CD8-positive, alpha-beta memory T cell (primary cell): ENCODE measurements at places on chromosomes 3 and 15. TPM values are rescaled to one million over a fixed set of nuclear protein-coding genes. Genes with fewer than 3 reads are reported as not detected.

- DNase-seq: no peak
These were observed 125.6 kb downstream of the ETFA start for GRCh38 chr15:76185716-76186115.

DNA sequence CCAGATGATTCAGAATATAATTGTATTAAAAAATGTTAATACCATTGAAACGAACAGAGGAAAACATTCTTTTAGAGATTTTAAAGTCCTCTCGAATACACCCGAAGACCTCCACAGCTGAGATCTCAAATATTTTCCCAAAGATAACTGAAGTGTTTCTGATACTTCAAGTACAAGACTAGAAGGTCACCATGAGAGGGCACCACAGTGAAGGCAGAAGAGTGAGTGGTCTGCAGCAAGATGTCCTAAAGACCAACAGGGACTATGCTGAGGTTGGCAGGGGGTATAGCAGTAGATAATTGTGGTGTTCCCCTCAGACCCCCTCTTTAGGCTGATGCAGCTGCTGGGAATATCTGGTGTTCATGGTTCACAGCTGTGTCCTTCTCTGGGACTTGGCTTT is 156.5 kb downstream of the PDCD6IP start:
- DNase-seq: no peak

DNA sequence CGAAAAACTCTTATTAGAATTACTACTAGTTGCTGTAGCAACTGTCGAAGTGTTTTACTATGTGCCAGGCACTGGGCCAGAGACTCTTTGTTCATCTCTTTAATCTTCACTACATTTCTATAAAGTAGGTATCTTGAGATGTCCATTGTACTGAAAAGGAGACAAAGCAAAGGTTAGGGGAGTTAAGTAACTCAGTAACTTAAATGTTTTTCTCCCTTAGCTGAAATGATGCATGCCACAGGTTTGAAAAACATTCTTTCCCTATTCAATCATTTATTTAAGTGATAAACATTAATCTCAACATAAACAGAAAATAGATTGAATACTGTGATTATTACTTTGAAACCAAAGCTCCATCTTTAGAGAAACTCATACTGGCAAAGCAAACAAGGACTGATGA is 776.2 kb downstream of the FHIT start:
- no peak for DNase-seq

GRCh38 chr15:87764461-87765240 is 491.9 kb downstream of the NTRK3 start:
- no peak for DNase-seq

- no peak for DNase-seq
These were observed 84.8 kb upstream of the POMGNT2 start for GRCh38 chr3:43190670-43191069.

- no peak for DNase-seq
These were observed 14.2 kb upstream of the COLQ start for GRCh38 chr3:15535732-15536131.

DNA sequence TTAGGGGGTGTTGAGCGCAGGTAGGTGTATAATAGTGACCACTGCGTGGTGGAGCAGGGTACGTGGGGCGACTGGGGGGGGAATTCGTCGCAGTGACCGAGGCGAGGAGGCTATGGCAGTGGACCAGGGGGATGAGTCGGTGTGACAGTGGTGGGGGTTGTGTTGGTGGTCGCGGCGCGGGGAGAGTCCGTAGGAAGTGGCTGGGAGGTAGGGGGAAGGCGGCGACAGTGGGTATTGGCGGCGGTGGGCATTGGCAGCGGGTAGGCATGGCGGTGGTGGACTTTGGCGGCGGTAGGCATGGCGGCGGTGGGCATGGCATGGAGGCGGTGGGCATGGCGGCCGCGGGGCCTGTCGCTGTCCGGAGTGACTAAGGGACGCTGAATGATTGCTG is 739 bp downstream of the SNRPN start:
- peak; percentile 30 for DNase-seq

DNA sequence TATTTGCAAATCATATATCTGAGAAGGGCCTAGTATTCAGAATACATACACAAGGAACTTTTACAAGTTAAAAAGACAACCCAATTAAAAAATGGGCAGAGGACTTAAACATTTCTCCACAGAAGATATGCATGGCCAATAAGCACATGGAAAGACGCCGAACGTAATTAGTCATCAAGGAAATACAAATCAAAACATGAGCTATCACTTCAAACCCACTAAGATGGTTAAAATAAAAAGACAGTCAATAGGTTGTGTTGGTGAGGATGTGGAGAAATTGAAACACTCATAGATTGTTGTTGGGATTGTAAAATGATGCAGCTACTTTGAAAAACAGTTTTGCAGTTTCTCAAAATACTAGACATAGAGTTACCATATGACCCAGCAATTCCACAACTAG is 61.2 kb upstream of the NEO1 start:
- DNase-seq: no peak

DNA sequence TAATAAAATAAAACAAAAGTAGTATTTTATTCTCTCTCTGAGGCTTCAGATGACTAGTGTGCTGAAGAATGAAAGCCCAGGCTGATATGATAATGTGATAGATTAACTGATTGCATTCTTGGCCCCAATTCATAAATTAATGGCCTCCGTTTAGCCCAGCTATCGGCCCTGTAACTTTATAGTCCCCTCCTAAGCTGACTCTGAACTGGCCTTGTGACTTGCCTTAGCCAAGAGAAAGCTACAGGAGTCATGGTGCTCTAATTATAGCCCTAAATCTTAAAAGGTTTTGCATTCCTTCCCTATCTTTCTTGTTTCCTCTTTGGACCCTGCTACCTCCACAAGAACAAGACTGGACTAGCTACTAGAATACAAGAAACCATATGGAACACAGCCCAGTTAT is 123.2 kb upstream of the EPHA3 start:
- no peak for DNase-seq

GRCh38 chr15:69713726-69714559 is 261.3 kb downstream of the RPLP1 start:
- DNase-seq: peak; percentile 91

DNA sequence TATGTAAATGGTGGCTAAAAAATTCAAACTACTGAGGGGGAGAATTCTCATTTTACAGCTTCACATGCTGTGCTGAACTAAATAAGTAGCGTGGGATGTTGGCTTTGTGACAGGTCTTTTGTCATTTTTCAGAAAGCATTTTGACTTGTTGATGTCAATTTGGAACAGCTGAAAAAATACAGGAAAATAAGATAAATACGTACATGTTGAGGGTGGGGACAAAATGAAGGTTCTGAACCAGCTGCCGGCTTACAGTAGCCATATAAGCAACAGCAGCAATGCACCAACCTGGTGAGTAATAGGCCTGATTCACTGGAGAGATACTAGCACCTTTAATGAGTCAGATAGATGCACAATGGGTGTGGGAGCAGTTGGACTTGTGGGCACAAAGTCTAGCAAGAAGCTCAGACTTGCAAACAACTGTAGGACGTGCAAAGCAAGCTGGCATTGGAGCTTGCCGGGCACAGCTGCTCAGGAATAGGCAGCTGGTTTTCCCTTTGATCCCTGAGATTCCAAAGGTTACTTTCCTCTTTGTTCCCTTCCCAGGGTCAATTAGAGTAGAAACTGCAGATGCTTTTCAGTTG is 12.9 kb downstream of the B3GNT5 start:
- no peak for DNase-seq

- DNase-seq: no peak
These were observed 1.4 kb upstream of the FOXB1 start for GRCh38 chr15:60002528-60003218.

DNA sequence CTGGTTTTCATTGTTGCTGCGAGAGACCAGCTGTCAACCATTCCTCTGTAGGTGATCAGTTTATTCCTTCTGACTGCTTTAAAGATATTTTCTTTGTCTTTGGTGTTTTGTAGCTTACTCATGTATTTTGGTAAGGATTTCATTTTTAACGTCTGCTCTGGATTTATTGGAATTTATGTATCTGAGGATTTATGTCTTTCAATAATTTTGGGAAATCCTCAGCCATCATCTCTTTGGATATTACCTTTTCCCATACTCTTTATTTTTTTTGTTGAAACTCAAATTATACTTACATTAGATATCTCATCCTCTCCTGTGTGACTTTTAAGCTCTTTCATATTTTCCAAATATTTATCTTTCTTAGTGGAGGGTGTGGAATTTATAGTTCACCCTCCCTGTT is 62.7 kb upstream of the COL8A1 start:
- DNase-seq: no peak

DNA sequence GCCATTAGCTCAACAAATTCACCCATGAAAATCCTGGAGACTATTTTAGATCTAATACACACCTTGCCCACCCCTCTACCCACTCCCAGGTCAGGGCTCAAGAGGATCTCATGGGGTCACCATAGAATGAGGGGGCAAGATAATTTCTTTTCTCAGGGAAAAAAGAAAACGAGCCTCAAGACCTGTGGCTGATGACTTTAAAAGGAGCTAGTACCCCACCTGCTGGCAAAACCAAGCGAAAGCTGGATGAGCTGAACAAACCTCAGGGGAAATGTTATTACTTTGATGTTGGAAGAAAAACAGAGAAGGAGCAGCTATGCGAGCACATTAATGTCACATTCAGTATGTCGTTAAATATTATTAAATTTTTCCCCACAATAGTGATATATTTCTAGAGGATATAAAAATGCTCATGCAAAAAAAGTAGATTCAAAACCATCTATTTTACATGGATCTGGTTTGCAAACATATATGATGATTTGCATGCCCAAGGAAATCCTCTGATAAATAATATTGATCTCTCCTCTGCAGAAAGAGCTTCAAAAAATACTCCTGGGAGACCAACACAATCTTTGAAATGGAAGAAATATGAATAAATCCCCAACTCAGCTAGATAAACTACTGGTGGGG is 37.7 kb downstream of the PLD1 start:
- DNase-seq: peak; percentile 20

GRCh38 chr3:194203482-194204041 is 67.6 kb downstream of the HES1 start:
- no peak for DNase-seq

DNA sequence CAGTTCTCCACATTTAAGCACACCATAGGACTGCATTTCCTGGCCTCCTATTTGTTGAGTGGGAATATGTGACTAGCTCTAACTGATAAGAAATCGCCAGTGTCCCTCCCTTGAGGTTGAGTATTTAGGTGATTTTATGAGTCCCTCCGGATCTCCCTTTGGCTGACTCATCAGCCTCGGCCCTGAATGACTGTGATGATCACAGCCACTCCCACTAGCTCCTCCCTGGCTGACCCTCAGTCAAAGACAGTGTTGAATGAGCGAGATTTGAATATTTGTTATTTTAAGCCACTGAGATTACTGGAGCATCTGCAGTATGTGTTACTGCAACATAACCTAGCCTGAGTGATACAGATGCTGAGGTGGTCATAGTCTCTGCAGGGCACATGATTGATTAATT is 515.3 kb downstream of the EPHB1 start:
- no peak for DNase-seq

- no peak for DNase-seq
These were observed 22.0 kb upstream of the NANOGP8 start for GRCh38 chr15:35107122-35107521.

DNA sequence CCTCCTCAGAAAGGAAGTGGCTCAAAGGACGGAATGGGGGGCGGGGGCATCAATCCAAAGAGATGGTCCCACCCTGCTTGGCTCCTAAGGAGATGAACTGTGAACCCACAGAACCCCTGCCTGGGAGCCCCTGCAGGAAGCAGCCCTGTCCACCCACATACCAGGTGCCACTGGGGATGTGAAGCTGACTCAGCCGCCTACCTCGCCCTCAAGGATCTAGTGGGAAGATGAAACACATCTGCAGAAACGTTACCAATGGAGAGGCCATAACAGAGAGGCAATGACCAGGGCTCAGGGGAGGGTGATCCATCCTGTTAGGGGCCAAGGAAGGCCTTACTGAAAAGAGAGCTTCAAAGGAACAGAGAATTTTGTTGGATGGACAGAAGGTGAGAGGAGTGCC is 35.1 kb downstream of the EAF1 start:
- no peak for DNase-seq

GRCh38 chr3:162012633-162013032 is 516.0 kb downstream of the OTOL1 start:
- DNase-seq: no peak

GRCh38 chr3:82378392-82378791 is 616.9 kb upstream of the GBE1 start:
- no peak for DNase-seq

GRCh38 chr3:132537297-132537696 is 59.8 kb upstream of the ACKR4 start:
- DNase-seq: no peak

- no peak for DNase-seq
These were observed 72.5 kb upstream of the ACAN start for GRCh38 chr15:88730751-88731150.

DNA sequence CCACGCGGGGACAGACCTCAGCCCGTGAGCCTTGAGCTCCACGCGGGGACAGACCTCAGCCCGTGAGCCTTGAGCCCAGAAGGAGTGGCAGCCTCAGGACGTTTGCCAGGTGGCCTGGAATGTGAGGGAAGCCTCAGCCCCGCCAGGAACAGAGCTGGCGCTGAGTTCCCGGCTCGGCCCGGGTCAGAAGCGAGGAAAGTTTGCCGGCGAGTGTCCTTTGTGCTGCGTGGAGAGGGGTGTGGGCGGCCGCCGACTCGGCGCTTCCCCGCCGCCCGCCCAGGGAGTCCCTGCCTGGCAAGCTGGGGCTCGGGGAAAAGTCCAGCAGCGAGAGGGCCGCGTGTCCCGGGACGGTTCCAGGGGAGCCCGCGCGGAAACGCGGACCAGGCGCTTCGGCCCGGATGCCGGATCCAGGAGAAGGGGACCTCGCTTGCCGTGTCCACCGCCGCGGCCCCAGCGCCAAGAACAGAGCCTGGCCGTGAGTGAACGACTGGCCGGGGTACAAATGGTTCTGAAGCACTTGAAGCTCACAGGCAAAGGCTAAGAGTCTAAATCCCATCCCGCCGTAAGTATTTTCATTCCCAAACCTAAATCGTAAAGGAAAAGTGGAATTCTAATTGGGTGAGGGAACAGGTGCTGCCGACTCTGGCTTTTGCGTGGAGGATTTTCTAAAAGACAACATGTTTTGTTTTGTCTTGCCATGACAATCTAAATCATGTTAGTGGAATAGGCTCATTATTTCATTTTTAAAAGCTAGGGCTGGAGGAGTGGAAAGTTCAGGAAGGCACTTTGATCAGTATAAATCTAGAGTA is 1.7 kb downstream of the LRRN1 start:
- peak; percentile 4 for DNase-seq

CFAP20DC gene
- 1.00 TPM for total RNA-seq

CNTN4 gene
- total RNA-seq: not detected

ZMYND10 gene
- total RNA-seq: 1.3 TPM

LMAN1L gene
- total RNA-seq: 0.27 TPM

MEGF11 gene
- total RNA-seq: not detected

SOX2 gene
- not detected for total RNA-seq

KIF7 gene
- 2.7 TPM for total RNA-seq
